ENCODE measurements at places on chromosomes 11 and 22.

GRCh38 chr11:104098555-104098954 is 62.1 kb downstream of the DDI1 start:
- DNase-seq, result no peak

GRCh38 chr11:85582111-85582510 is 45.0 kb downstream of the DLG2 start:
- no peak for DNase-seq

DNA sequence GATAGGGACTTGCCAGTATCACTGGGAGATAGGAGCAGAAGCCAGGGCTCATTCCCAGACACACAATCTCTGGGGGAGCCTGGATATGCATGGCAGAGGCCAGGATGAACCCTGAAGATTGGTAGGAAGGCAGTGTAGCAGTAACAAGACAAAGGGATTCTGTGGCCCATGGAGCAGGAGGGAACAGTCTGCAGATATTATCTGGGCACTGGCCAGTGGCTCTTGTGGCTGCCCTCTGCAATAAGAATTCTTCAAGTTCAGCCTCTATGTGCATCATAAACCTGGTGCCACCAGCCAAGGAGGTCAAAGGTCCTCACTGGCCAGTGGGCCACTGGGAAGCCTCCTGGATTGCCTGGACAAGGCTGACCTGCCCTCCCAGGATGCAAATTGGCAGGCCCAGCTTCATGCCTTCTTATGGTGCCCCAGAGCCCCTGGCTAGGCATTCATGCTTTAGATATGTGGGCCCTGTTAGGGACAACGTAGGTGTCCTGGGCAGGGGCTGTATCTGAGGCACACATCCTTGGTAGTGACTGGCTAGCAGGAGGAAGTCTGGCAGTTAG is 29.2 kb downstream of the KCNQ1OT1 start:
- no peak for DNase-seq

GRCh38 chr22:30821863-30822215 is 127.2 kb downstream of the OSBP2 start:
- DNase-seq, result no peak

Data from CD4-positive, alpha-beta T cell treated with Interleukin-17A for 4 hours (primary cell).